Pulmonary artery endothelial cell (primary cell): ENCODE measurements at places on chromosomes 4 and X.

DNA sequence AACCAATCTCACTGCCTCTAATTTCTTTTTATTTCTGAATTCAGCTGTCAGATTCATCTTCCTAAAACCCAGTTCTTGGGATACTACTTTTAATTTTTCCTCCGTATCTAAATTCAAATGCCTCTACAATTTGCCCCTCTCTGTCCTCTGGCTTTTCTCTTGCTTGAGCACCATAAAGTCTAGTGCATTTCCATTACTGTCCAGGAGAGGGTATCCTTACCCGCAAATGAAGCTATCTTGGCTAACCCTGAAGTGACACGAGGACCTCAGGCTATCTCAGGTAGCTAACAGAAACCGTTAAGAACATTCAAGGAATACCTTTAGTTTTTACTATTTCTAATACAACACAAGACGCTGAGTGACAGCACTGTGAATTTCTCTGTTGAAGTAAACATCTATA lies 49.4 kb upstream of the PRR32 start:
- DNase-seq = no peak

DNA sequence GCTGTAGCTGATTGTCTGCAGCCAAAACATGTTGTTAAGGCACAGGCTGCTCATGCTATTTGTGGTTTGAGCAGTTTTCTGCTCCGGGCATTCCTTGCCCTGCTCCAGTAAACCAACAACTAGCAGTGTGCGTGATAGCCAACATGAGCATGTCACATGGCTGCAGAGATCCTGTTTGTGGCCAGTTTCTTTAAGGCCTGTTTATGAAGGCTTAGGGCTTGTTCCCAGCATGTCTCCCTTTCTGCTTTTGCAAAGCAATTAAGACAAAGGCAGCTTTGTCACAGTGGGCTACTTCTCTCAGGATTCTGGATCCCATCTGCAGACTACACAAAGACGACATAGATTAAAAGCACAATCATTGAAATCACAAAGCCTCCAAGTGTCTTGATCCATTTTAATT lies 160.5 kb downstream of the ZNF518B start:
- DNase-seq = no peak

GRCh38 chr4:15042529-15043167 lies 40.4 kb downstream of the CPEB2 start:
- peak; percentile 7 for DNase-seq

DNA sequence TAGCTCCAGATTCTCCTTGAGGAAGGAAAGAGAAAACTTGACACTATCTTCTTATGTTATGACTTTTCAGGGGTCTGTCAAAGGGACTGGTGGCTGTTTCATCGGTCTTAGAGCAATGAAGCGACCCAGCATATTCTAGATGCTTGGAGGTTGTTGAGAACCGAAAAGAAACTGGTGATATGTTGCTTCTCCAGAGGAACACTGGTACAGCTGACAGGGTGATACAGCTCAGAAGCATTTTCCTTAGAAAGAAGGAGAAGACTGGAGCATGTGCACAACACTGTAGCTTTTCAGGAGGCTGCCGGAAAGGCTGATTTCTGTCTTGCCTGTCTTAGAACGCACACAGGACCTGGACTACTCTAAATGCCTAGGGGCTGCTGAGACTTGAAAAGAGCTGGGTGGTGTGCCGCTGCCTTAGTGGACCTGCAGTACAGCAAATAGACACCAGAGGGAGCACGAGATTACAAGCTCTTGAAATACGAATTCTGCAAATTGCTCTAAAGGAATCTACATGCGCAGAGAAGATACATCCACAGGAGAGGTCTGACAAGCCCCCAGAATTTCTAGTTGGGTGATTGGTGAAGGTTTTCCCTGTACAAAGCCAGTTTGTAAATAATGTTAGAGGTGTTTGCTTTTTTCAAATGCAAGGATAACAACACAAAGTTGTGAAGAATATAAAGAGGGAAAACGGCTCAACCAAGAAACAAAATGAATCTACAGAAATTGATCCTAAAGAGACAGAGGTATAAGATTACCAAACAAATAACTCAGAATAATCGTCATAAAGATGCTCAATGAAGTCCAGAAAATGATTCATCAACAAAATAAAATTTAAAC lies 223.1 kb upstream of the DMD start:
- DNase-seq = peak; percentile 8

- no peak for DNase-seq
Measured at GRCh38 chr4:17577665-17578481, 875 bp downstream of the LAP3 start.

DNA sequence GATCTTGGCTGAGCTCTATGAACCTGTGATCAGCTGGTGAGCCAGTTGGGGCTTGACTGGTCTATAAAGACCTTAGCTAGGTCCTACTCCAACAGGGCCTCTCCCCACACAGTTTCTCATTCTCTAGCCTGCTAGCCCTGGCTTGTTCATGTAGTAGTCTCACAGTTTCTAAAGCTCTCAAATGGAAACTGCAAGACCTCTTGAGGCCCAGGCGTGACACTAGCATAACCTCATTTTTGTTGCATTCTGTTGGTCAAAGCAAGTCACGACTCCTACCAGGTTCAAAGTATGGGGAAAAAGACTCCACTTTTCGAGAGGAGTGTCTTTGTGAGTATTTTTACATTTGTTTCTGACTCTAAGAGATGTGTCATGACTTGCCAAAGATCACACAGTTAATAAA lies 50.9 kb downstream of the CEP44 start:
- DNase-seq = no peak

GRCh38 chrX:152632445-152633097 lies 5.1 kb upstream of the GABRQ start:
- no peak for DNase-seq

- no peak for DNase-seq
Measured at GRCh38 chr4:40831146-40831907, 81.6 kb downstream of the NSUN7 start.

DNA sequence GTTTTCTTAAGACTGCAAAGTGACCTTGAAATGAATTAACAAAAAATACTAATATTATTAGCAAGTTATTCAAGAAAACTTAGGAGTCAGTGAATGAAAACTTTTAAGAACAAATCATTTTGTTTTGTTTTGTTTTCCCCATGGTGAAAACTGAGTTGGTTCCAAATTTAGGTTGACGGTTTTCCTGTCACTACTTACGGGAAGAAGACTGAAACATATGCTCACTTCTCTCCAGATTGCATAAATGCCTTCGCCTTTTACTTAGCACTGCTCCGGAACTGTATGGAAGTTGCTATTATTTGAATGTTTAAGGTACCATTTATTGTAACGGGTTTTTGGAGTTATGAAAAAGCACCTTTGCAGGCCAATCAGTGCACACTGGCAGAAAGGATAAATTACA lies 42.8 kb downstream of the DOCK11 start:
- no peak for DNase-seq

- DNase-seq = no peak
Measured at GRCh38 chr4:179361978-179362486, 1919.8 kb upstream of the AGA start.

DNA sequence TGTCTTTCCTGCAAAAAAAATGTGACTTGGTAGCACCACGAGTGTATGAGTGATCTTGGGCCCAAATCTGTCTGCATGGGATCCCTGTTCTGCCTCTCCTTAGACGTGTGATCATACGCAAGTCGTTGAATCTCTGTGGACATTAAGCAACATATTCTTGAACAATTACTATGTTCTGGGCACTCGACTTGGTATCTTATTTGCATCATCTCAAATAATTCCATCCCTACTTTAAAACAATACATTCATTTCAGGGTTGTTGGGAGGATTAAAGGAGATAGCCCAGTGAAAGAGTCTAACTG lies 145.4 kb upstream of the CPEB2 start:
- no peak for DNase-seq

- peak; percentile 4 for DNase-seq
Measured at GRCh38 chr4:100162027-100162685, 28.1 kb downstream of the DDIT4L start.

- no peak for DNase-seq
Measured at GRCh38 chr4:166924424-166924823, 309.9 kb downstream of the SPOCK3 start.

GRCh38 chr4:99723612-99724011 lies 66.0 kb upstream of the C4orf54 start:
- no peak for DNase-seq

- DNase-seq = no peak
Measured at GRCh38 chr4:56637791-56638190, 43.3 kb downstream of the HOPX start.

DNA sequence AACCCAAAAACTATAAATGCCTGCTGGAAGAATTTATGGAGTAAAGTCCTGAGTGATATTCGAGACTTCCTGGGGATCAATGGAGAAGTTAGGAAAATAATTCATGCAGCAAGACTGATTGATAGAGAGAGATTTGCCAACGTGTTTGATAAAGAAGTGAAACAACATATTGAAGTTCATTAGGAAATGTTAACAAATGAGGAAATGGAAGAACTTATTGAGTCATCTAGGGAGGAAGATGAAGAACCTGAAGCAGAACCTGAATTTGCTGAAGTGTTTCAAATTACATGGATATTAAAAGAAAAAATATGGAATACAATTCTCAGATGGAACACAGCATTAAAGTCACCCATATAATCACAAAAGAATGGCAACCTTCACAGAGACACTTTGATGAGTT lies 39.0 kb downstream of the DDX60 start:
- DNase-seq = no peak

- no peak for DNase-seq
Measured at GRCh38 chrX:8845469-8845868, 44.3 kb upstream of the FAM9A start.

- no peak for DNase-seq
Measured at GRCh38 chr4:147822128-147822527, 90.2 kb downstream of the ARHGAP10 start.

DNA sequence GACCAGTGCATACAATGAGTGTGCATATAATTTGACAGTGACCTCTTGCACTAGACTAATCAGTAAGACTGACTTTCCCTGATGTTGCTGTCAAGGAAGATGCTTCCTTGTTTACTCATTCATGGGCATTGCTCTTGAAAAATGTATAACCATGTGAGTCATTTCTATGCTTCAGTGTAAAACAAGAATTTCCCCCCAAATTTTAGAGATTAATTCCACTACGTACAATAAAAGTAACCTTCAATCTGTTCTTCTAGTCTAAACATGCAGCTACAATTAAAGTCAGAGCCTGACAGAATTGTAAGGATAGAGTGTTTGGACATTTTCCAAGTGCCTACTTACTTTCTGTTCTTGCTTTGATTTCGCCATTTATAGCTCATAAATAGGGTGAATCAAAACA lies 935.7 kb downstream of the RAPGEF2 start:
- no peak for DNase-seq

DNA sequence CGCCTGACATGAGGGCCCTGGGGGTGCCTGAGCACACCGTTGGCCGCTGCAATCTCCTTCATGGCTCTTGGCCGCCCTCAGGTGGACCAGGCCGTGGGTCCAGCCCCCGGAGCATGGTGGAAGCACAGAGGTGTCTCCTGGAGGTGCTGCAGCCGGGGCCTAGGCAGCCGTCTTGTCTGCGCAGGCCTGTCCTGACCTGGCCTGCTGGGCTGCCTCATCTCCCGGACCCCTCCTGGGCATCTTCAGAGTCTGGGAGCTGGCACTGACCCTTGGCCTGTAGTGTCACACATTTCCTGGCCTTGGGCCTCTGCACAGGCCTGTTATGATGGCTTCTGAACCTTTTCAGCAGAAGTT lies 20.9 kb downstream of the UVSSA start:
- no peak for DNase-seq

DNA sequence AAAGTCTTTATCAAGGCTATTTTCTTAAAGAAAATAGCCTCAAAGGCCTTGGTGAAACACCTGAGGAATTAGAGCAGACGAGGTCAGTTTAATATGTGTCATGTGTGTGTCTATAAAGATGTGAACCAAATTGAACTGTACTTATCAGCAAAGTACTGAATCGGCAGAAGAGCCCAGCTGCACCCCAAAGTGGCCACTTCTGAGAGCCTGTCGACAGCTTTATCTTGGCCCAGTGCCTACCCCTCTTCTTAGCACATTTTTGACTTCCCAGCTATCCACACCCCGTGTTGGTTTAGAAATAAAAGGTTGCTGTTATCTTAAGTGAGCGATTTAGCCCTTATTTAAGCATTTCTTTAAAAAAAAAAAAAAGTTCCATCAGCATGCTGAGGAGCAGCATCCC lies 329.7 kb downstream of the FBXW7 start:
- no peak for DNase-seq

GRCh38 chr4:2950221-2950989 lies 12.8 kb downstream of the NOP14 start:
- DNase-seq = no peak

DNA sequence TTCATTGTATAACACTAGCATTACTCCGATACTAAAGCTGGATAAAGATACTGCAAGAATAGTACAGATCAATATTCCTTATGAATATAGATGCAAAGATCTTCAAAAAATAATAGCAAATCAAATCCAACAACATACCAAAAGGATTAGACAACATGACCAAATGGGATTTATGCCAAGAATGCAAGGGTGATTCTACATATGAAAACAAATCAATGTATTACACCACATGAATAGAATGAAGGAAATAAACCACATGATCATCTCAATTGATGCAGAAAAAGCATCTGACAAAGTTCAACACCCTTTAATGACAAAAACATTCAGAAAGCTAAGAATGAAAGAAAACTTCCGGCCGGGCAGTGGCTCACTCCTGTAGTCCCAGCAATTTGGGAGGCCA lies 42.8 kb downstream of the CUL4B start:
- peak; percentile 54 for DNase-seq

GRCh38 chrX:34371754-34372153 lies 239.6 kb upstream of the FAM47A start:
- peak; percentile 48 for DNase-seq

- no peak for DNase-seq
Measured at GRCh38 chr4:134777606-134778005, 576.0 kb upstream of the PABPC4L start.

DNA sequence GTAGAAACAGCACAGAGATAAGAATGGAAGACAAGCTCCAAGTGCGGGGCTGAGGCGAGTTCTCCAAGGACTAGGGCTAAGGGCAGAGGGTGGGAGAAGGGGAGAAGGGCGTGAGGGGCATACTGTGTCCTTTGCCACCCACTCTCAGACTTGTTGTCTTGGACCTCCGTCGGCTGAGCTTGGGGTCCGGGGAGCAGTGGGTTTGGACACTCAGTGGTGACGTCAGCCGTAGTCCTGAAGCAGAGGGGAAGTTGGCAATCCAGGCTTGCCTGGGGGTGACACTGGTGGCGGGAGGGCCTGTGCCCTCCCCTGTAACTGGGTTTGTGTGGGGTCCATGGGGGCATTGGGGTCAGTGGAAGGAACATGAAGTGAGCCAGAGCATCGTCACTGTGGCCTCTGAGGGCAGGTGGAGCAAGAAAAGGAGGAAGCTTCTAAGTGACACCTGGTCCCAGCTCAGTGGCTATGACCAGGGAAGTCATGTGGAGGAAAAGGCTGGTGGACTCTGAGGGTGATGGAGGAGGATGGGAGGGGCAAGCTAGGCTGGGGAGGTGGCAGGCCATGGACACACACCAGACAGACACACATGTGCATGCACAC lies 17.6 kb downstream of the CD99 start:
- DNase-seq = no peak

- no peak for DNase-seq
Measured at GRCh38 chr4:21728304-21728703, 220.3 kb downstream of the KCNIP4 start.
